ENCODE measurements at places on chromosomes 1 and 21.

DNA sequence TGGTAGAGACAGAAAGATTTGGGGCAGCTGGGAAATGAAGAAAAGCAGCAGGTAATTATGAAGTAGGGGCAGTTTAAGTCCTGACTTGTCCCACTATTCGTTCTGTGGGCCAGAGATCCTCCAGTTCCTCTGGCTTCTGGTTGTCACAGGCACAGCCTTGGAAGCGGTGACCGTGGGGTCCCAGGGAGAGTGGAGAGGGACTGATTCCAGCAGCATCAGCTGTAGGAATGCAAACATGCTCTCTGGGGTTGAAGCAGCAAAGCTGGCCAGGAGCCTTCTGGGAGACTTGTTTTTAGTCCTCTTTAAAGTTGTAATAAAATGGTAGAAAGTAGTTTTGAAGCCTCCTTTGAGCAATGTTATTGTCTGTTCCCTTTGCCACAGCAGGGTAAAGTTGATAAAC, 488.0 kb downstream of the LMO4 start:
- no peak for DNase-seq

- DNase-seq, result no peak
These were observed 22.1 kb upstream of the IL10 start for GRCh38 chr1:206794294-206794908.

- no peak for DNase-seq
These were observed 65.1 kb upstream of the DMRTA2 start for GRCh38 chr1:50488356-50488755.

DNA sequence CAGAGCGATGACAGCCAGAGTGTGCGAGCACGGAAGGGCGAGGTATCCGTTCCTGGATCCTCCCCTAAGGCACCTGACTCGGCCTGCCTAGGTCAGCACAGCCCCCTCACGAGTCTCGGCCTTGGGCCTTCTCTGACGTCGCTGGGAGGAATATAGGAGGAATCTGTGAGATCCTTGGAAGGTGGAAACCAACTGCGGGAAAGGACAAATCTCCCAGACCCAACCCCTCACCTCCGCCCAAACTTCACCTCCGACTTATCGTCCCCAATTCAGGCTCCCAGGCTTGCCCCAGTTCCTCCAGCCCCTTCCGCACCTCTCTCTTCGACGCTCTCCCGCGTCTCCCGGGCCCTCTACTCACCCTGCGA, 494 bp downstream of the APH1A start:
- no peak for DNase-seq

GRCh38 chr1:64245495-64245894, 42.1 kb downstream of the UBE2U start:
- no peak for DNase-seq

DNA sequence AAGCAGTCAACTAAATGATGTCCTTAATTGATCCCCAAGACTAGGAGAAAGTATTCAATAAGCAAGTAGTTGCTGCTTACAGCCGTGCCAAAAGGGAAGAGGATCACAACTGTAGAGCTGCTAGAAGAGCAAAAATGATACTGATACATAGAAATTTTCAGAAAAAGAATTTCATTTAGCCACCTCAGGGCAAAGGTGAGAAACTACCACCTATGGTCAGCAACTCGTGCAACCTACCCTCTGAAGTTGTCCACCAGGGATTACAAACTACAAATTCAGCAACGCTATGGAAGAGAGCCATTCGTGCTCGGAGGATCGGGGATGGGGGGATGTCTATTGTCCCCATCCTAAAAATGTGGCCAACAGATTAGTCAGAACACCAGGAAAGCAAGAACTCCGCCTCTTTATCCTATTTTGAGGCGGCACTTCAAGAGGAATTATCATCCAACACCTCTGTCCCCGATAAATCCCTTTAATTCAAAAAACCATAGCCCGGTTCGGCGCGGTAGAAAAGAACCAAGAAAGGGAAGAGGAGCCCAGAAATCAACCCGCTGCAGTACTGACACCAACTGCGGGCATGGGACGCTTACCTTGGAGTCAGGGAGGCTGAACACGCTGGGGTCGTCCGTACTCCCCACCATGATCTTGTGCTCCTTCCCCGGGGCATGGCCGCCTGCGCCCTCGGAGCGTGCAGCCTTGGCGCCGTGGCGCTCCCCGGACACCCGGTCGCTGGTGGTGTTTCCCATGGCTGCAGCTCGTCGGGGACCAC, 687 bp downstream of the PRKAB2 start:
- no peak for DNase-seq

All from HTR-8/SVneo (cell line).